Stimulated activated CD8-positive, alpha-beta memory T cell treated with anti-CD3 and anti-CD28 coated beads, Interleukin-4, amount 100 ng/mL, for 4 hours (primary cell): ENCODE measurements at places on chromosomes 4 and X.

DNA sequence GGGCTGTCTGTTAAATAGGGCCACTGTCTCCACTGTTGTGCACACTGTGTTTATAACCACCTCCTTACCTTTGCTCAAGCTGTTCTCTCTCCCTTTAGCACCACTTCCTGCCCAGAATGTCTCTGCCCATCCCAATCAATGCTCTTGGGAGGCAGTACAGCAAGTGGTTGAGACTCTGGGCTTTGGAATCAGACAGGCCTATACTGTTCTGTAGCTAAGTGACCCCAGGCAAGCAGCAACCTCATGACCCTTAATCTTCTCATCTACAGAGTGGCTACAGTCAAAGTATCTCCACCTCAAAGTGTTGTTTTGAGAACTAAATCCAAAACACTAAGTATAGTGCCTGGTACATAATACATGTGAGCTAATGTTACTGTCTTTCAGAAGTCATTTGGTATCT lies 3.8 kb upstream of the TXK start:
- no peak for DNase-seq

DNA sequence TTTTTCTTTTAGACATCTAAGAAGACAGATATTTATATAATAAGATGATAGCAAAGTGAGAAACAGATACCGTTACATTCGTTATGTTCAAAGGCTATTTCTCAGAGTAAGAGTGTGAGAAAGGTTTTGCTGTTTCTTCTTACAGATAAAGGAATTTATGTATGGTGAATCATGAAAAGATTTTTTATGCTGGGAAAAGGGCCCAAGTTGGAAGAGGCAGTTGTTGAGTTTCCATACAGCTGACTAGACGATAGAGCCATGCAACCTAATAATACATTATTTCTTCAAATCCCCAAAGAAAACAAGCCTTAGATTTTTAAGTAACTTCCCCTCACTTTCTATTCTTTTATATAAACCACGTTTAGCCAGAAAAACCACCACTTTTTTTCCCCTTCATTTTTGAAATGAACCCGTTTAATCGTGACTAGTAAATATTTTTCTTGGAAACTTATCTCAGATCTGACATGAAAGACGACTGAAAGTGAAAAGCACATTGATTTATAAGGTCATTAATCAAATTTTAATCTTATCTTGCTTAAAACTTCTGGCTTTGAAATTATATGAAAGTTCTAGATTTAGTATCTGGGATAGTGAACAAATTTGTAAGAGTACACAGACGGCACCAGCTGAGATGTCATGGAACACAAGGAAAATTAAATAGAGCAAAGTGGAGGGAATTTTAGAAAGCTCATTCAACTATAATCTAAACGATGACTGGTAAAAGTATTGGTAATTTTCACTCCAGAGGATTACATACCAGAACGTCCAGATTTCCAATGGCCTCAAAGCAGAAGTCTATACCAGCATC lies 10.9 kb downstream of the ADH6 start:
- DNase-seq: no peak

GRCh38 chr4:116064331-116064730 lies 950.9 kb upstream of the NDST4 start:
- no peak for DNase-seq

- no peak for DNase-seq
These were observed 20.0 kb upstream of the TMEM128 start for GRCh38 chr4:4267981-4268380.

DNA sequence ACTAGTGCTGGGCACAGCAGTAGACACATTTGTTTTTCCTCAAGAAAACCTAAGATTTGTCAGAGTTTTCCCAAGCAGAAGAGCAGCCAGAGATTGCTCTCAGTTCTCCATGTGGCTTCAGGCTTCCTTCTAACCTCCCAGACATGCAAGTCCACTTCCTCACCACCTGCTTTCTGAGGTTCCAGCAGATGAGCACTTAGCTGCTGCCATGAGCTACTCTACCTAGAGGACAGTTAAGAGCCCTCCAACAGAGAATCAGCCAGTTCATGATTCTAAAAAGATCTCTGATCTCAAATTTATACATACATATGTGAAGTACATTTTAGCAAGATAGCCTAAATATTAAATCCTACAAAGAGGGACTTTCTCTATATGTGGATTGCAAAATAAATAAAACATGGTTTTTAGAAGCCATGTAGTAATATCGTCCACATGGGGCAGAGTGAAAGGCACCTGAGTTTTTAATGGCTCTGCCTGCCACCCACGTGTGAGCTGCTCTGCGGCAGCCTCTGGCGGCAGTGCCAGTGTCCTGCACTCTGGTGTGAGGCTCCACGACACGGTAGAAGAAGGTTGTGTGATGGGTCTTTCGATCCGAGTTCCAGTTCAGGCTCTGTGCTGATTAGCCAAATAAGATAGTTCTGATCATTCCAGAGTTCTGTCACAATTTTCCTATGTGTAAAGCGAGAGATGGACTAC lies 10.3 kb downstream of the CYP4V2 start:
- DNase-seq: peak; percentile 26

DNA sequence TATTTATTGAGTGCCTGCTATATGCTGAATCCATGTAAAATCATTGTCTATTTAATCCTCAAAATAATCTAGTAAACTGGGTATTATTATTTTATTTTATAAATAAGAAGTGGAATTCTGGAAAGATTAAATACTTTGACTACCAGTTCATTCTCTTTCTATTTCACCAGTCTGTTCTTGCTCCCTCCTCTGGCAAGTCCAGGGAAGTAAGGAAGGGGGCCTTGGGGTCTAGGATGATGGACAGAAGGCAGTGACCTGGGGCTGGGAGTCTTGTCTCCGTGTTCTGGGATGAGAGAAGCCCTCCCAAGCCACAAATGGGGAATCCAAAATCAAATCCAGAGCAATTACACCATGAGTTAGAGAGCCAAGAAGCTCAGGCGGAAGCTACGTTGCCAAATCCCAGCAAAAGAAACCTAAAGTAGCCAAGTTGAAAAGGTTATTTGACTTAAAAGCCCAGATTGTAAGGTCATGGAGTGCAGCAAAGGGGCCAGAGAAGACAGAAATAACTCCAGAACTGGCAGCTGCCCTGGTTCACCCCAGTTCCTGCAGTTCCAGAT lies 28.3 kb upstream of the PARM1 start:
- no peak for DNase-seq

DNA sequence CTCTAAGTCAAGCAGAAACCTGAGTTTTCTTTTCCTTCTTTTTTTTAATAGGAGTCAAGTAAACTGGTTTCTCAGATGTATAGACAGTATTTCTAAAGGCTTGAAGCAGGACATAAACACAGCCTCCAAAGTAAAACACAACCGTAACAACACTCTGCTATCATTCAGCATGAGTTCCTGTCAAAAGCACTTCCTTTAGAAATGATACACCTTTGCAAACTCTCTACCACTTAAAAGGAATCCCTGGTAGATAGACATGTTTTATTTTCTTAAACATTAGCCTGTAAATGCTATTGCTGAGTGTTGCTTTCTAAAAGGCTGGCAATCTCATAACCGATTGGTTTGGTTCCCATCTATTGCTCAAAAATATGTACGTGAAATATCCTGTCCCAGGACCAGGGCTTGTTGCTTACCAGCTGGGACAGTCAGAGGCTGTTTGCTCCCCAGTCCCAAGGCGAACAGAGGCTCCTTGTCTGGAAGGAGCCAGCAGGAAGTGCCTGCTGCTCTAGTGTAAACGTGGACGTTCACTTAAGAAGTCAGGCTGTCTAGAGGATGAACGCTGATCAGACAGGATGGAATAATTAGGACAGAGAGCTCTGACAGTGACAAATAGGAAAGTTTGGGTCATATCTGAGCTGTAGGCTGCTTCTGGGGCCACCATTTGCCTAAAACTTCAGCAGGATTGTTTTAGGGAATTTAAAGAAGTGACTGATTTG lies 173.9 kb upstream of the KLF3 start:
- DNase-seq: no peak

GRCh38 chrX:115491766-115492165 lies 69.2 kb upstream of the PLS3 start:
- no peak for DNase-seq
